ENCODE measurements at places on chromosomes 5 and 9.

GRCh38 chr9:86687788-86688187 lies 259.5 kb downstream of the GAS1 start:
- DNase-seq, result no peak

- DNase-seq, result no peak
Measured at GRCh38 chr9:134509281-134509680, 132.3 kb upstream of the COL5A1 start.

DNA sequence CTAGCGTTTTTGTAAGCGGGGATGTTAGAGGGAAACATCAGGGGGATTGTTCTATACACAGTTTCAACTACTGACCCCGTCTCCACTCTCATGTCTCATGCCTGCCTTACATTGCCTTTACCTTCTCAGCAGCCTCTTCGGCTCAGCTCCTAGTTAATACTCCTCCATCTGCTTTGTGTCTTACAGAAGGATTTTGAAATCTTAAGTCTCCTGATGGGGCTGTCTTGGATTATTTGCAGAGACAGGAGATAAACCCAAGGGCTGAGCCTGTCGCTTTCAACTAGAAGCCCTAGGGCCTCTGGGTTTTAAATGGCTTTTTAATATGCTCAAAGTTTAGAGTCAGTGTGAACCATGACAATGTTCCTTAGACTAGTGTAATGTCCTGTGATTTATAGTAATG lies 161.5 kb downstream of the CARTPT start:
- no peak for DNase-seq

DNA sequence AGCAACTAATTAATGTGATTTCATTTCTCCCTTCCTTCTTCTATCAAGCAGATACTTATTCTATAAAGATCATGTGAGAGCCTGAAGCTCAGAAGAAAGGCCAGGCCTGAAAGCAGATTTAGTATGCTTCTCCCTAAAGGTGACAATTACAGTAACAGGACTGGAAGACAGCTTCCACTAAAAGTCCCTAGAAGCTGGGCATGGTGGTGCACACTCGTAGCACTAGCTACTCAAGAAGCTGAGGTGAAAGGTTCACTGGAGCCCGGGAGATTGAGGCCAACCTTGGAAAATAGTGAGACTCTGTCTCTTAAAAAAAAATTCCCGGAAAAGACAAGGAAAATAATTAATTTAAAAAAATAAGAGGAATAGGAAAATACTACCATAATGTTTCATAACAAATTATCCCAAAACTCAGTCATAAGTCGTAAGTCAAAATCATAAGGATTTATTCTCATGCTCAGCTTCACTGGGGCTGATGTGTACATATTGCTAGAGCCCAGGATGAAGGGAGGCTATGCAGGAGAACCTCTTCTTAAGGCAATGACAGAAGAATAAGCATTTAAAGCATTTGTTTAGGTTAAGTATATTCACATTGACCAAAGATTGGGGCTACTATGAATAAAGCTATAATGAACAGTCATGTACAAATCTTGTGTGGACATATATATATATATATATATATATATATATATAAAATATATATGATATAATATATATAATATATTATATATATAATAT lies 210.8 kb upstream of the SMARCA2 start:
- DNase-seq, result no peak

- DNase-seq, result no peak
Measured at GRCh38 chr9:35859310-35859989, 10.8 kb downstream of the OR13J1 start.

Measured in RWPE2 (cell line).